ENCODE measurements at places on chromosomes 13 and 19. TPM values are rescaled to one million over a fixed set of nuclear protein-coding genes. Genes with fewer than 3 reads are reported as not detected.

DNA sequence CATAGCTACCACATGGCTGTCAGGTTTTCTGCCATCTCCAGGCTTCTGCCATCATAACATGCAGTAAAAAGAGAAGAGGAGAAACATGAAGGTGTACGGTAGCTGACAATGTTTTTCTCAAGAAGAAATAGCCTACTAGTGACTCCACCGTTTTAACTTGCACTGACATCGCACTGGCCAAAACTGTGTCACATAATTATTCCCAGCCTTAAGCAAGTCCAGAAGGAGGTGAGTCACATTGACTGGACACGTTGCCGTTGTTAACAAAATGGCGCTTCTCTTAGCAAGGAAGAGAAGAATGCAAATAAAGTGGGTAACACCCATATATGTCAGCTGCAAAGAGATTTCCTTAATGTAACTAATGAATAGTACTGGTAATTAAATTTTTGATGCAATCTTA lies 810.4 kb upstream of the SLC10A2 start:
- DNase-seq: peak; percentile 18

- no peak for DNase-seq
These were observed 69.2 kb downstream of the CEBPG start for GRCh38 chr19:33442706-33443105.

DNA sequence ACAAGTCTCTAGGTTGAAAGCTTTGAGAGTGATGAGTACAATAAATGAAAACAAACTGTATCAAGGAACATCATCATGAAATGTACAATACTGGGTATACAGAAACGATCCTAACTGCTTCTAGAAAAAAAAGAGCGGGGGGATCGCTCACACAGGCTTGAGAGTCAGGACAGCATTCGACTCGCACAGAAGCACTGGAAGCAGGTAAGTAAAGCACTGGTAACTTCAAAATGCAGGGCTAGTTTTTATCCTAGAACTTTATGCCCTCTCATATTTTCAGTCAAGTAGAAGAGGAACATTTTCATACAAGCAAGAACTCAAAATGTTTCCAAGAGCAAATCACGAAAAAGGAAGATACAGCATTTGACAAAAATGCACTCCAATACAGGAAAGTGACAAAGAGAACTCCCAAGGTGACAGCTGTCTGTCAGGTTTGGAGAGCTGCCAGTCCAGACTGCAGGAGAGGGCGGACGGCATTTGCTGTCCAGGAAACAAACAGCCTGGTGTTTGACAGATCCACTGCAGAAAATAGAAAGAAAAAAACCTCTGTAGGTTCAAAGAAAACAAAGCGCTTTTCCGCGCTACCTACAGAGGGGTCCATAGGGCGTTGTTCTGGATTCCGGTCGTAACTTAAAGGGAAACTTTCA lies 58.2 kb upstream of the XPO4 start:
- DNase-seq: no peak

OR1I1 gene
- not detected for total RNA-seq
